CD8-positive, alpha-beta memory T cell (primary cell): ENCODE measurements at places on chromosomes 1 and 21. TPM values are rescaled to one million over a fixed set of nuclear protein-coding genes. Genes with fewer than 3 reads are reported as not detected.

The ABCB10 gene
- 11.1 TPM for polyA plus RNA-seq

The GUK1 gene
- polyA plus RNA-seq: 467 TPM

The OR2T2 gene
- not detected for polyA plus RNA-seq

The EXTL1 gene
- polyA plus RNA-seq: not detected

The SHISAL2A gene
- 11.3 TPM for polyA plus RNA-seq

The RIMS3 gene
- polyA plus RNA-seq: 5.4 TPM

The CFHR2 gene
- not detected for polyA plus RNA-seq

DNA sequence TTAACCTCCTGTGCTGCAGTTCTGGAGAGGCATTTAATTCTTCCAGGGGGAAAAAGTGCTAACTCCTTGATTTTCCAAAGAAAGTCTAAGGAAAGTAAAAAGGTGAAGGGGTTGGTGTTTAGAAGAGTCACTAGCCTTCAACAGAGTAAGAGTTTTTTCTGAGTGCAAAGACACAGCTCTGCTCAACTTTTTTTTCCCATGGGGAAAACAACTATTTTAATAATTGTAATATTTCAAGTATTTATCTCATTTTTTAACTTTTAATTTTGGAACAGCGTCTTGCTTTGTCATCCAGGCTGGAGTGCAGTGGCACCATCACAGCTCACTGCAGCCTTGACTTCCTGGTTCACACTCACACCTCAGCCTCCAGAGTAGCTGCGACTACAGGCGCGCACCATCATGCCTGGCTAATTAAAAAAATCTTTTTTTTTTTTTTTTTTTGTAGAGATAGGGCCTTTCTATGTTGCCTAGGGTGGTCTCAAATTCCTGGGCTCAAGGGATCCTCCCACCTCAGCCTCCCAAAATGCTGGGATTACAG lies 202.6 kb downstream of the APP start:
- no peaks in the 10 kb centered on the region for H3K36me3 ChIP-seq
- no peak for DNase-seq
- no peak overlapping the region for H3K4me3 ChIP-seq
- H3K27me3 ChIP-seq: no peaks in the 10 kb centered on the region

GRCh38 chr21:16770266-16770665 lies 742.6 kb upstream of the CXADR start:
- H3K4me1 ChIP-seq: no peaks in the 10 kb centered on the region
- no peak for DNase-seq
- no peak overlapping the region for H3K27ac ChIP-seq
- no peaks in the 10 kb centered on the region for H3K36me3 ChIP-seq
- H3K4me3 ChIP-seq: no peak overlapping the region
